ENCODE measurements at places on chromosomes 11 and 22.

- H3K36me3 ChIP-seq = no peaks in the 10 kb centered on the region
- no peak within 1 kb of the TSS for H3K27ac ChIP-seq
- no peak within 1 kb of the TSS for H3K4me3 ChIP-seq
- no peaks in the 10 kb centered on the region for H3K27me3 ChIP-seq
- no peak for DNase-seq
- no peaks in the 10 kb centered on the region for H3K4me1 ChIP-seq
Observed at GRCh38 chr11:1919391-1920127, at the start of gene TNNT3. Gene TNNT3 (plus strand): TSS chr11:1919703. CDS start chr11:1922875, 3,172 bp downstream.

- DNase-seq = no peak
- H3K27me3 ChIP-seq = no peaks in the 10 kb centered on the region
- peak overlapping the region; percentile 84 for H3K27ac ChIP-seq
- no peak overlapping the region for H3K4me3 ChIP-seq
Observed at GRCh38 chr22:45998638-45999378, 21.8 kb upstream of the WNT7B start.

DNA sequence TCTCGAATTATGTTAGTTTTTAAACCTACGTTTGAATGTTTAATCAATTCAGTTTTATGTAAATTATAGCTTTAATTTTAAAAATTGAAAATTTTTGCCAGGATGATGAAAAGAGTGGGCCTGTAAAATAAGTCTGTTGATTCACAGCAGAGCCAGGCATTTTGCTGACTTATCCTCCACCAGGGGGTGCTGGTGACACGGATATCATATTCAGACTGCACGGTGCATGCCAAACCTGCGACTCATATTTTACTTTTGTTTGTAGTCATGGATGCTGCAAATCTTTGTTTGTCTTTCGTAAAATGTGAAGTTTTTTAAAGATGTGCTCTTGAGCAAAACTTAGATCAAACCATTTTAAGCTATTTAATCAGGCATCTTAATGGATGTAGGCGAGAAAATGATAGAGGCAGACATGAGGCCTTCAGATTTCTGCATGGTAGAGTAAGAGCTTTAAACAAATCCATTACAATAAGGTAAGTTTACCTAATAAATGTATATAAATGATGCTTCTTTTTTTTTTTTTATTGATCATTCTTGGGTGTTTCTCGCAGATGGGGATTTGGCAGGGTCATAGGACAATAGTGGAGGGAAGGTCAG is 3.6 kb upstream of the OR8B3 start:
- H3K4me3 ChIP-seq = no peak overlapping the region
- no peaks in the 10 kb centered on the region for H3K4me1 ChIP-seq
- no peaks in the 10 kb centered on the region for H3K36me3 ChIP-seq
- no peaks in the 10 kb centered on the region for H3K27me3 ChIP-seq
- DNase-seq = peak; percentile 47

DNA sequence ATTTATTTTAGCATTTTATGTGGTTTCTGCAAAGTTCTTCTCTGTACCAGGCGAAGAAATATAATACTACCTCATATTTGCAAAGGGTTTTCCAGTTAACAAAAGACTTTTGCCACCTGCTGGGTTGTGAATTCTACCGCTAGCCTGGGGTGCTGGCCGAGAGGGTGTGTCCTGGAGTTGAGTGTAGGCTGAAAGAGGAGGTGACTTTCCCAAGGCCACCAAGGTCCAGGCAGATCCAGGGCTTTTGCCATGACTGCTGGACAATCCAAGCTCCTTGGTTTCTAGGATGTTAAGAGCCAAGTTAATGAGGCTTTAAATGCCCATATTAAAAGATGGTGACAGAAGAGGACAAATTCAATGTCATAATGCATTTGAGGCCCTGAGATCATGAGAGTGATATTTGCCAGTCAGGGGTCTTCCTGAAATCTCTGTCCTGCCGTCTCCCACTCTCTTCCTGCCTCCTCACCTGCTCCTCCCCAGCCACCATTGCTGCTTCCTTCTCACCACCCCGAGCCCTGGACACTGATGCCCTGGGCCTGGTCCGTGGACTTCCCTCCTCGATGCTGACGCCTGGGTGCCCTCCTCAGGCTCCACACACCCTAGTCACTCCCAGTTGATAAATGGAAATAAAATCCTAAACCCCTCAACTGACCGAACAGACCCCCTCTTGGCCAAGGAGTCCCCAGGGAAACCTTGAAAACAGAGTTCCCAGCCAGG is 825.6 kb downstream of the TBC1D22A start:
- no peak for DNase-seq
- H3K36me3 ChIP-seq = no peaks in the 10 kb centered on the region
- no peak overlapping the region for H3K4me3 ChIP-seq
- H3K27me3 ChIP-seq = no peaks in the 10 kb centered on the region

DNA sequence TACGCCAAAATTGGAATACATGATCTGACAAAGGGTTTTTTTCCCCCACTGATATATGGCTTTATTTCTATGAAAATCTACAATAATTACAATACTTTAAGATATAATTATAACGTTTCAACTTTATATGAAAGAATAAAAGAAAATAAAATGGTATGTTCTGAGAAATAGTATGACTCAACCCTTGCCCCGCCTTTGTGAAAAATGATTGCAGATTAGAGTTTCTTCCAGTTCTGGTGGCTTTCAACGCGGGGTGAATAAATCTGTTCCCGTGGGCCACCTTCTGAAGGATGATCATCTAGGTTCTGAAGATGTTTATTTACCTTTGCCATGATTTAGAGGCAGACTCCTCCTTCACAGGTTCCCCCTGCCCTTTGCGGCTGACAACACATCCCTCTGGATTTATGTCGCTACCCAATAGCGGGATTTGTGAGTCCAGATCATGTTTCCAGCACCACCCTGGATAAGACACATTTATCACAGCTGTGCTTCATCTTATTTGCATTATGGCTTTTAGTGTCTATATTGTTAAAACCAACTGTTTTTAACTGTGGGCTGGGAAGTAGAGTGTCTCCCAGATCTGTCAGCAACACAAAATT is 607.0 kb upstream of the KIRREL3 start:
- H3K27me3 ChIP-seq = no peaks in the 10 kb centered on the region
- no peaks in the 10 kb centered on the region for H3K4me1 ChIP-seq
- DNase-seq = no peak
- no peaks in the 10 kb centered on the region for H3K36me3 ChIP-seq
- H3K4me3 ChIP-seq = no peak overlapping the region
